Activated CD8-positive, alpha-beta T cell treated with anti-CD3 and anti-CD28 coated beads for 36 hours (primary cell): ENCODE measurements at places on chromosomes 6 and 20. TPM values are rescaled to one million over a fixed set of nuclear protein-coding genes. Genes with fewer than 3 reads are reported as not detected.

HSD17B8 gene
- 42.0 TPM for total RNA-seq

PPIL6 gene
- total RNA-seq, result 0.27 TPM

AP5S1 gene
- total RNA-seq, result 8.6 TPM

MOXD1 gene
- not detected for total RNA-seq

RCAN2 gene
- not detected for total RNA-seq

KIF25 gene
- total RNA-seq, result not detected

SALL4 gene
- 0.92 TPM for total RNA-seq

EZR gene
- 199 TPM for total RNA-seq

LY6G6F gene
- not detected for total RNA-seq

TINAG gene
- total RNA-seq, result not detected

EBF4 gene
- 1.1 TPM for total RNA-seq

VIP gene
- not detected for total RNA-seq

TNFRSF6B gene
- not detected for total RNA-seq

THBS2 gene
- total RNA-seq, result not detected

HRH3 gene
- total RNA-seq, result not detected

SLC13A3 gene
- not detected for total RNA-seq

OR2B6 gene
- not detected for total RNA-seq

PRSS16 gene
- total RNA-seq, result 0.65 TPM

WFDC12 gene
- total RNA-seq, result not detected
